ENCODE measurements at places on chromosomes 4 and X. TPM values are rescaled to one million over a fixed set of nuclear protein-coding genes. Genes with fewer than 3 reads are reported as not detected.

IQCM gene
- not detected for polyA plus RNA-seq

DNA sequence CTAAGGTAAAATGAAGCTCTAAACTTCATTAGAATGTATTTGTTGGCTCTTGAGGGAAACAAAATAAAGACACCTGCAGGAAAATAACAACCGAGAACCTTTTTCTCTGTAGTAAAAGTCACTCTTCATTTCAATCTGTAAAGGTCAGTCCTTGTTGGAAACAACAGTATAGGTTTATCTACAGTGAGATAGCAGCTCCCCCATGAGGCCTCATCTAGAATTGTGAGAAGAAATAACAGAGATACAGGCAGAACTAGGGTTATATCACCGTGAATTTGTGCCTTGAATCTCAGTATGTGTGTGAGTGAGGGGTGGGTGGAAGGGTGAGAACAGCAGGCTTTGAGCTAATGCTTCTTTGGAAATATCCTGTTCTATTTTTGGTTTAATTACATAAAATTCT is 107.8 kb upstream of the FMR1 start:
- DNase-seq = peak; percentile 61

- DNase-seq = peak; percentile 84
These were observed 4.1 kb downstream of the PRIMPOL start for GRCh38 chr4:184653650-184654049.

DNA sequence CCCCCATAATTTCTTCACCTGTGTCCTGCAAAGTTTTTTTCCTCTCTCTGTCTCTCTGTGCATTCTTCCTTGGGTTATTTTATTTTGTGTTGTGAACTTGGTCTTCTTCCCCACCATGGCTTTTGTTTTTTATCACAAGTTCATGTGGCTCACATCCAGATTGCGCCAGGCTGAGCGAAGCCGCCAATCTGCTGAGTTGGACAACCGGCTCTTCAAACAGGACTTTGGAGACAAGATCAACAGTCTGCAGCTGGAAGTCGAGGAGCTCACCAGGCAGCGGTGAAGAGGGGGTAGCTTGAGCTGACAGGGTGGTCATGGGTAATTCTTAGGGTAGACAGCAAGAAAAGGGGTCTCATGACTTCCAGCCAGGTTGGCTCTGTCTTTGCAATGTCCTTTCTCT is 46.1 kb downstream of the GRSF1 start:
- DNase-seq = no peak

FOXR2 gene
- polyA plus RNA-seq = not detected

DNA sequence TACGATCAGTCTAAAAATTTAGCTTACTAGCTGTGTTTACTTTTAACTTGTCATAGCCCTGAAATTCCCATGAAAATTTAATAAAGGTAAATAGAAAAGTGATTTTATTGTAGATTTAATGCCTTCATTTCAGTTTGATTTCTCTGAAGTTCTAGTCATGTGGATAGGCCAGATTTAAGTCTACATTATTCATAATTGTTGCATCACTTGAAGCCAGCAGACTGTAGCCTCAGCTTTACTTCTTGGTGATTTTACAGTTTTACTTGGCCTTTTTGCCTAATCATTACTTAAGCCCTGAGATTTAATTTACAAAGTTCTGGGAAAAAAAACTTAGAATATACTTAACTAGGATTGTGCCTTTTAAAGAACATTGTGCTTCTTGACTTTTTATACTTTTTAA is 73.5 kb upstream of the FHDC1 start:
- no peak for DNase-seq

GRCh38 chrX:46587753-46588171 is 14.2 kb downstream of the CHST7 start:
- DNase-seq = peak; percentile 71

PLP2 gene
- 166 TPM for polyA plus RNA-seq

- no peak for DNase-seq
These were observed 401.8 kb downstream of the RAPGEF2 start for GRCh38 chr4:159504684-159505083.

FGG gene
- polyA plus RNA-seq = 0.93 TPM

GRCh38 chrX:17453788-17454187 is 78.8 kb downstream of the NHS start:
- no peak for DNase-seq

DNA sequence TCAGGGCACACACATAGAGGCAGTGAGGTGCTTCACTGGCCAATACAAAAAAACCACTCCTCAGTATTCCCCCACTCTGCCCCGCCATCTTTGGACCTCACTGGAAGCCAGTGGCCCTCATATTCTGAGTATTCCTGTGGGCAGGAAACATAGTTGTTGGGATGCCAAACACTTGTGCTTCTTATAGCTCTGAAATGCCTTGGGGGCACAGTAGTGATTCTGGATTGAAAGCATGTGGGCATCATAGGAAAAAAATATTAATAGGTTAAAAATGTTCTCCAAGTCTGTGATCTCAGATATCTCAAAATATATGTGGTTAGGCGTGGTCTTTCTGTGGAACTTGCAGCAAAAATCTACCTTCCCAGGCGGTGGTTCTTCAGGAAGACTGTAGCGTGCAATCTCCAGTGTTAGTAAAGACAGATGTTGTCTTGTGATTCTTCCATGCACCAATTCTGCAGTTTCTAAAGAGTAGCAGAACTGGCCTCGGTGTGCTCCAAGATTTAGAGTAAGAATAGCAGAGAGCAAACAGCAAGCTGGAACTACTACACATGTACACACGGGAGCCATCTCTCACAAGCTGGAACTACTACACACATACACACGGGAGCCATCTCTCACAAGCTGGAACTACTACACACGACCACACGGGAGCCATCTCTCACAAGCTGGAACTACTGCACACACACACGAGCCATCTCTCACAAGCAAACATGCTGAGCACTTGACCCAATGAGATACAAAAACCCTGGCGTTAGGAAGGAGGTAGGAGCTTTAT is 8.0 kb upstream of the TENM3 start:
- peak; percentile 74 for DNase-seq

DNA sequence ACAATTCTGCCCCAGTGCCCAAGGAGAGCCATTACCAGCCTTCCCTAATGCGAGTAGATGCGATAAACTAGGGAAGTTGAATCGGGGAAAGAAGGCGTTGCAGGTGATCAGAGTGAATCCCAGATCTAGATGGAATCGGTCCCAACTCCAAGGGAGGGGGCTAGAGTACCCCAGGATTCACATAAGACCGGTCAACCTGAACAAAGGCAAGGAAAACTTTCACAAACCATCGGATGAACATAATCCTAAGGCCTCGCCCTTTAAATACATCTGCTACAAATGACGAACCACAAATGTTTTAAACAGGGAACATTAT is 11.2 kb upstream of the ZCCHC13 start:
- no peak for DNase-seq

TMPRSS11D gene
- 0.41 TPM for polyA plus RNA-seq

DNA sequence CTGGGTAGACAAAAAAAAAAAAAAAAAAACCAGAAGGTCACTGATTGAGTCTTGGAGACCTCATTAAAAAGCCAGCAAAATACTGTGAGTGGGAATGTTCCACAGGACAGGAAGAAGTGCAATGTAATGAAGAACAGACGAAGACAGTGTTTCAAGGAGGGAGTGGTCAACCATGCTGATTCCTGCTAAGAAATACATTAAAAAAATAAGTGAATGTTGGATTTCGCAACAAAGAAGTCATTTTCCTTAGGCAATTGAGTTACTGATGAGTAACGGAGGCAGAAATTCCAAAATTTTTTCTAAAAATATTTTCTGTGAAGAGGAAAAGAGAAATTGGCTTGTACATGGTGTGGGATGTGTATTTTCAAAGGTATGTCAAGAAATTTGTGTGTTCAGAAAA is 94.3 kb upstream of the FAM47B start:
- DNase-seq = no peak

PPEF2 gene
- 0.07 TPM for polyA plus RNA-seq

TCEAL3 gene
- polyA plus RNA-seq = 17.9 TPM

ETDB gene
- polyA plus RNA-seq = not detected

DNA sequence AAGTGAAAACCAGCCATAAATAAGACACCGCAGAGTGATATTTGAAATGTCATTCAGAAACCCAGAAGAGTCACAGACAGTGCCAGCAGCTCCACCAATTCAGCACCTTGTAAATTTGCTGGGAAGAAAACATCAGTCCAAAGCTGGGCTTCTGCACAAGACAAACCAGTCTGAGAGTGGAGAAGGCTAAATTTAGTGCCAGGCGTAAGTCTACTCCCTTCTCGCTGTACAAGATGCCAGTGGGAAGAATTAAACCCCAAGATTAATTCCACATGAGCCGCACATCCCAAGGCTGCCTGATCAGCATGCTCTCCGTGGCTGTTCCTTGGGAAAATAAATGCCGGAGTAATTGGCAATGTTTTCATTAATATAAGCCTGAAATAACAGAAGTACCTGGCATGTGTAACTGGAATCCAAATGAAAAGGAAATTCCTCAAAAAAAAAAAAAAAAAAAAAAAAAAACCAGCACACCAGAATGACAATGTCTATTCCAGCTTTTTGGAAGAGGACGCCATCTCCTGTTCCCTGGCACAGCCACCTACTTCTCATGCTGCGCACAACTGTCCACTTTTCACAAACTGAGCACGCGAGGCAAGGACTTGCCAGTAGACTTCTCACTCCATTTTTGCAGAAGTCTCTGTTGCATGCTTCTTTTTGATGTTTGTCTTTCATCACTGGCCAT is 95.5 kb downstream of the NSUN7 start:
- DNase-seq = peak; percentile 85

TCEAL1 gene
- polyA plus RNA-seq = 69.2 TPM

GRCh38 chr4:168408620-168409019 is 71.7 kb downstream of the DDX60L start:
- peak; percentile 93 for DNase-seq

PPP3CA gene
- polyA plus RNA-seq = 25.5 TPM

TRIM60 gene
- not detected for polyA plus RNA-seq

- no peak for DNase-seq
These were observed 129.3 kb upstream of the TMEM164 start for GRCh38 chrX:109873574-109873973.

- no peak for DNase-seq
These were observed 330.6 kb upstream of the GATB start for GRCh38 chr4:152091405-152091804.

HTRA3 gene
- polyA plus RNA-seq = 60.8 TPM

DNA sequence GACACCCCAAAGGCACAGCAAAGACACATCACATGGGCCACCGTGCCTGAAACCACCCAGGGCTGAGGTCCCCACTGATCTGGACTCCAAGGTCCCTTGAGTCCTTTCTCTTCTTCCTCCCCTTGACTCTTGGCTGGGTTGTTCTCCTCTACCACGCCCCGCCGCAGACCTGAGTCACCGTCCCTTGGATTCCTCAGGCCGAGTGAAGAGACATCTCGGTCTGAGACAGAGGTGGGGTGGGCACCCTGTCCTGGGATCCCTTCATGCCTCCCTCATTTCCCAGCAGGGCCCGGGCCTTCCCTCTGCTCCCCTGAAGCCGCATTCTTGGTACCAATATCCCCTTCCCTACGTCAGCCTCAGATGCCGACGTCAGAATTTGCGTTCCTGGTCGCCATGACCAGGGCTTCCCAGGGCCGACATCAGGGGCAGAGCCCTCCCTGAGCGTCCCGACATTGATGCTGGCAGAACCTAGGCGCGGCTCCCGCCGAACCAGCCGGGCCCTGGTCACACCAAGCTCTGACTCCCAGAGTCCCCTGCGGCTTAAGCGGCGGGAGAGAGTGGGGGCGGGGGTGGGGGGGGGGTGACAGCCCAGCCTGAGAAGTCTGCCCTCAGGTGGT is 498 bp downstream of the MAGEA10 start:
- no peak for DNase-seq

LPAR4 gene
- polyA plus RNA-seq = 46.2 TPM

USP27X gene
- polyA plus RNA-seq = 3.0 TPM

PLP1 gene
- polyA plus RNA-seq = 68.3 TPM

FBXO8 gene
- polyA plus RNA-seq = 16.6 TPM

Data from muscle of leg (tissue), 16 donors.